ENCODE measurements at places on chromosomes 7 and 10.
A peak's percentile ranks its signal among the peaks of the same experiment; 100 is the strongest.

DNA sequence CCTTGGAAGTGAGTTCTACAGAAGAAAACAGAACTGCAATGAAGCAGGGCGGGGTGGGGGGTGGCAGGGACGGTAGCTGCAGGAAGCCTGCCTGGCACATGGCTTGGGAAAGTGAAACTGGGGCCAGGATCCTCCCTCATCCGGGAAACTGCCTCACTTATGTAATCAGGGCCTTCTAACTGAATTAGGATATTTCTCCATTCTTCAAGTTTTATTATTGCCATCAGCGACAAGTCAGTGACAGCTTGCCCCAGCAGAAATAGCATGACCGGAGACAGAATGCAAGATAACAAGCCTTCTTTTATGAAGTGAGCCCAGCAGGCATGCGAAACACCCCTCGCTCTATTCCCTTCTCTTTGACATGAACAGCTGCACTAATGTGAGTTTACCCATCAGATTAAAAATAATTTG, 77.5 kb upstream of the CACUL1 start:
- DNase-seq: peak; percentile 27

- no peak for DNase-seq
Measured at GRCh38 chr7:149884016-149884415, 10.2 kb downstream of the ATP6V0E2 start.

DNA sequence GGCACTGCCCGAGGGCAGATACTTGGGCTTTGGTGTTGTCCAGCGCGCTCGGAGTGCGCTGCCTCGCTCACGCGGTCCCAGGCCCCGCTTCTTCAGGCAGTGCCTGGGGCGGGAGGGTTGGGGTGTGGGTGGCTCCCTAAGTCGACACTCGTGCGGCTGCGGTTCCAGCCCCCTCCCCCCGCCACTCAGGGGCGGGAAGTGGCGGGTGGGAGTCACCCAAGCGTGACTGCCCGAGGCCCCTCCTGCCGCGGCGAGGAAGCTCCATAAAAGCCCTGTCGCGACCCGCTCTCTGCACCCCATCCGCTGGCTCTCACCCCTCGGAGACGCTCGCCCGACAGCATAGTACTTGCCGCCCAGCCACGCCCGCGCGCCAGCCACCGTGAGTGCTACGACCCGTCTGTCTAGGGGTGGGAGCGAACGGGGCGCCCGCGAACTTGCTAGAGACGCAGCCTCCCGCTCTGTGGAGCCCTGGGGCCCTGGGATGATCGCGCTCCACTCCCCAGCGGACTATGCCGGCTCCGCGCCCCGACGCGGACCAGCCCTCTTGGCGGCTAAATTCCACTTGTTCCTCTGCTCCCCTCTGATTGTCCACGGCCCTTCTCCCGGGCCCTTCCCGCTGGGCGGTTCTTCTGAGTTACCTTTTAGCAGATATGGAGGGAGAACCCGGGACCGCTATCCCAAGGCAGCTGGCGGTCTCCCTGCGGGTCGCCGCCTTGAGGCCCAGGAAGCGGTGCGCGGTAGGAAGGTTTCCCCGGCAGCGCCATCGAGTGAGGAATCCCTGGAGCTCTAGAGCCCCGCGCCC, at the start of gene NPY:
Gene NPY, plus strand, starts transcription at position 294 of the 802 bp plus-strand sequence. CDS start 1,051 bp downstream, outside the sequence.
- DNase-seq: no peak

DNA sequence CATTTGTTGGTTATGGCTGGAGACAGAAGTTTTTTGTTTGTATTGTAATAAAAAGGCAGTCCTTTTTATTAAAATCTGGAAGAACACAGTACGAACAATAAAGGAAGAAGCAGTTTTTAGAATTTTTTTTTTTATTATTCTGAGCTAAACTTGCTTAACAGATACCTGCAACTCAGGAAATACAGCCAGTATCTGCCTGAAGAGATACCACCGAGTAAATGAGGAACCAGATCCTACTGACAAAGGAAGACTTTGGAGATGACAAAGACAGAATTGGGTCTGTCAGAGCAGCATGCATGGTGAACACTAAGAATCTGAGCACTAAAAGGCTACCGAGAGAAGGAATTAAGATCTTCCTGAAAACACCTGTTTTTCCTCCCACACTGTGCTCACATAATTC, 1335.9 kb upstream of the SORCS1 start:
- no peak for DNase-seq

- no peak for DNase-seq
Measured at GRCh38 chr7:55016061-55016745, 2.6 kb upstream of the EGFR start.

DNA sequence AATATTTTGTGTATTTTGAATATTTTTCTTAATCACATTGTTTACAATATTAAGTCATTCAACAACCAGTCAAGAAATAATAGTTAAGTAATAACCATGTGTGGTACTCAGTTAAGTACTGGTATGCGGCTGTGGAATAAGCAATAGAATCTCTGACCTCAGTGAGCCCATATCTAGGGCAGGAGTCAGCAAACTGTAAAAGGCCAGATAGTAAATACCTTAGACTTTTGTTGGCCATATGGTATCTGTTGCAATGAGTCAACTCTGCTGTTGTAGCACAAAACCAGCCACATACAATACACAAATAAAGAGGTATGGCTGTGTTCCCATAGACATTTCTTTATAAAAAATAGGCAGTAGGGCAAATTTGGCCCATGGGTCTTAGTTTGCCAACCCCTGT, 311.6 kb upstream of the SEMA3A start:
- no peak for DNase-seq

GRCh38 chr10:73509695-73510094, 13.9 kb upstream of the PPP3CB start:
- DNase-seq: no peak

GRCh38 chr10:30398193-30398592, 35.8 kb upstream of the MAP3K8 start:
- DNase-seq: no peak

DNA sequence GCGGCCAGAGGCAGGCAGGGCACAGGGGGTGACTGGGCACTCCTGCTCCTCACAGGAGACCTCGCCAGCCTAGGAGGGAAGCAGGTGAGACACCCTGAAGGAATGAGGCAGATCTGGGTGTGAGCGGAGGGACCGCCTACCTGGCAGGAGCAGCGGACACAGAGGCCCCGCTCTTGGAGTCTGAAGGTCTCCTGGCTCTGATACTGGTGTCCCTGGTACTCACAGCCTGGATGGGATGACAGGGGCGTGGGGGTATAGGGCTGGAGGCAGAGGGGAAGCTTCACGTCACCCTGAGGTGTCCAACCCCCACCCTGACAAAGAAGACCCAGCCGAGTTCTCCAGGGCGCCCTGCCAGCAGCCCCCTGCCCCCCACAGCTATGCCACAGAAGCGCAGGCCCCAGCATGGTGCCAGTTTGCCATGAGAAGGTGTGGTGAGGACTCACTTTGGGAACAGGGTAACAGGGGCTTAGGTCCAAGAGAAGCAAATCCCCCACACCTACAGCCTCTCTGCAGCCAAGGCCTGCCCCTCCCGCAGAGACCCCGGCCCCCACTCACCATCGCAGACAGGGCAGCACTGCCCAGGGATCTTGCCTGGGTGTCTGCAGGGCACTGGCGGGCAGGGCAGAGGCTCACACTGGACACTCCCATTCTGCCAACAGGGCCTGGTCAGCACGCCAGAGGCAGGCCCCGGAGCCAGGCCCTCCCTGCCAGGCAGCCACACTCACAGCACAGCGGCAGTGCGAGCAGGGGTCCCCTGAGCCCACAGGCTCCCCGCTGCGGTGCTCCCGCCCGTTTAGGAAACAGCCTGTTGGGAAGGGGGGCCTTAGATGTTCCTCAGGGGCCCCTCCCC, 17.0 kb downstream of the KCP start:
- peak; percentile 91 for DNase-seq

- peak; percentile 79 for DNase-seq
Measured at GRCh38 chr10:102150970-102151773, 1.0 kb upstream of the NOLC1 start.

- no peak for DNase-seq
Measured at GRCh38 chr7:72053292-72053691, 358.8 kb downstream of the CALN1 start.

DNA sequence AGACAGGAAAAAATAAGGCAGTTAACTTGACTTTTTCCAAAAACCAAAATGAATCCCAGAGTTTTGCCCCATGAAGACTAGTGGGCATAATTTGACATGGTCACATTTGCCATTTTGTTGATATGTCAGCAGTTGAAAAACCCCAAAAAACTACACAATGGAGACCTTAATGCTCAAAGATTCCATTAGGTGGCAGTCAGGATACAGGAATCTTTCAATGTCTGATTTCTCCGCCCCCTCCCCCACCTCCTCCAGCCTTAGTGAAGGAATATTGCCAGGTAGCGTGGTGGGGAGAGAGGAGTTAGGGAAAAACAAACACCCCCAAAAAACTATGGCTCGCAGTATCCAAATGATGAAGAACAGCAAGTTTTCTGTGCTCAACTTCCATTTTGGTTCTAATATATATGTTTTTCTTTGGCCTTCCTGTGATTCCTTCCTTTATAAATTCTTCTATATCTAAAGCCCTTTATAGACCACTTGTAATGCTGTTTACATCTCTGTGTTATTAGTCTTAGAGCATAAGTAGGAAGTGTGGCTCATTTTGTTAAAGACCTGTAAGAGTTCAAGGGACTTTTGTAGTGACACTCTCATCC, 6.7 kb upstream of the SMNDC1 start:
- DNase-seq: peak; percentile 72

GRCh38 chr10:66537186-66537585, 388.6 kb upstream of the LRRTM3 start:
- no peak for DNase-seq

DNA sequence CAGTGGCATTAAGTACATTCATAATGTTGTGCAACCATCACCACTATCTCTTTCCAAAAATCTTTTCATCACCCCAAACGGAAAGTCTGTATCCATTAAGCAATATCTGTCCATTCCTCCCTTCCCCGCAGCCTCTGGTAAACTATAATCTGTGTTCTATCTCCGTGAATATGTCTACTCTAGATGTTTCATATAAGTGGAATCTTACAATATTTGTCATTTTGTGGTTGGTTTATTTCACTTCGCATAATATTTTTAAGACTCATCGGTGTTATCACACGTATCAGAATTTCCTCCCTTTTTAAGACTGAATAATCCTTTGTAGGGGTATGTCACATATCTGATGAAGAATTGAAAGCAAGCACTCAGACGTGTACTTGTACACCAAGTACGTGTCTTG, 86.0 kb upstream of the FGFR2 start:
- DNase-seq: no peak

- no peak for DNase-seq
Measured at GRCh38 chr10:126160971-126161630, 227.2 kb downstream of the ADAM12 start.

GRCh38 chr7:41336455-41336952, 366.4 kb downstream of the INHBA start:
- DNase-seq: no peak

GRCh38 chr10:48943096-48943495, 3.5 kb upstream of the LRRC18 start:
- no peak for DNase-seq

- no peak for DNase-seq
Measured at GRCh38 chr7:30703756-30704155, 21.5 kb upstream of the CRHR2 start.

All from epithelial cell of esophagus (primary cell).